ENCODE measurements at places on chromosomes 7 and 10.

DNA sequence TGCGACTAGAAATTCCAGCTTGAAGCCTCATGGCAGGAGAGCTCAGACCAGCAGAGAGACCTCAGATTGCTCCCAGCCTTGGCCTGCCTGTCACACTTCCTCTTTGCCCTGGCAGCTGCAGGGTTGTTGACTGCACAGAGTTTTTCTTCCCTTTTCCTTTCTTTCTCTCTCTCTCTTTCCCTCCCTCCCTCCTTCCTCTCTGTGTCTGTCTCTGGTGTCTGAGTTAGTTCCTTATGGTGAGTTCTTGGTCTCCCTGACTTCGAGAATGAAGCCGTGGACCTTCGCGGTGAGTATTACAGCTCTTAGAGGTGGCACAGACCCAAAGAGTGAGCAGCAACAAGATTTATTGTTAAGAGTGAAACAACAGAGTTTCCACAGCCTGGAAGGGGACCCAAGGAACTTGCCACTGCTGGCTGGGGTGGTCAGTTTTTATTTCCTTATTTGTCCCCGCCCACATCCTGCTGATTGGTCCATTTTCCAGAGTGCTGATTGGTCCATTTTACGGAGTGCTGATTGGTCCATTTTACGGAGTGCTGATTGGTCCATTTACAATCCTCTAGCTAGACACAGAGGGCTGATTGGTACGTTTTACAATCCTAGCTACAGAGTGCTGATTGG is 266.3 kb downstream of the RPS24 start:
- peak; percentile 81 for DNase-seq

GRCh38 chr7:71019706-71020105 is 112.2 kb upstream of the GALNT17 start:
- DNase-seq, result no peak

DNA sequence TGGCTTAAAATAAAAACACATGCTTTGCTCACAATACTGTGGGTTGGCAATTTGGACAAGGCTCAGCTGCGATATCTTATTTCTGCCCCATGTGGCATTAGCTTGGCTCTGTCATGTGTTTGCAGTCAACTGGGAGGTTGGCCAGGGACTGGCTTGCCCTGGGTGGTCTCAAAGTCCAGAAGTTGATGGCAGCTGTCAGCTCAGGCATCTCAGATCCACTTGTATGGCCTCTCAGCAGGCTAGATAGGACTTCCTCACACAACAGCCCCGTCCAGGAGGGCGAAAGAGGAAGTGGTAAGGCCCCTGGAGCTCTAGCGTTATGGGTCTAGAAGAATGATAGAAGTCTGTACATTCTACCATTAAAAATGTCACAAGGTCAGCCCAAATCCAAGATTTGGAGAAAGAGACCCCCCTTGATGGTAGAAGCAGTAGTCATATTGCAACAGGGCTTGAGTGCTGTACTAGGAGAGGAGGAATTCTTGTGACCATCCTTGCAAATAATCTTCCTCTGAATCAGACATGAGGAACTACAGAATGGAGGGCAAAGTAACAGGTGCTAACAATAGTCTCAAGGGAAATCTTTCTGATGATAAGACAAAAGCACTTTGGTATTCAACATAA is 166.2 kb downstream of the FAM107B start:
- DNase-seq, result peak; percentile 74

DNA sequence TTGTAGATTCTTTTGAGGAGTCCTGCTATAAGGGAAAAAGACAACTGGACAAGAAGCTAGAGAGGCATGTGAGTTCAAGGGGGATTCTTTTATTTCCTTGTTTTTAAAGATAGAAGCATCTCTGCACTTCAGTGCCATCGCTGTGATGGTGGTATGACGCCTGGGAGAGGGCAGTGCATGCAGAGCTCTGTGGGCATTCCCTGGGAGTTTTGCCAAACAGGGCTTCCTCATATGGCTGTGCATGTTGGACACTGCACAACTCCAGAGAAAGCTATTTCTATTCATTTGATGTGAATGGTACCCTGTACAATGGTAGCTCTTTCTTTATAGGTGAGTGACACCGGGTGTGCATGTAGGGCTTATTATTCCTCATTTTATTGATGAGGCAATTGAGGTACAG is 599.5 kb upstream of the DPP6 start:
- DNase-seq, result no peak

GRCh38 chr7:68276725-68277124 is 1280.1 kb downstream of the TYW1 start:
- no peak for DNase-seq

- no peak for DNase-seq
These were observed 1.8 kb downstream of the NEUROD6 start for GRCh38 chr7:31338706-31339105.

DNA sequence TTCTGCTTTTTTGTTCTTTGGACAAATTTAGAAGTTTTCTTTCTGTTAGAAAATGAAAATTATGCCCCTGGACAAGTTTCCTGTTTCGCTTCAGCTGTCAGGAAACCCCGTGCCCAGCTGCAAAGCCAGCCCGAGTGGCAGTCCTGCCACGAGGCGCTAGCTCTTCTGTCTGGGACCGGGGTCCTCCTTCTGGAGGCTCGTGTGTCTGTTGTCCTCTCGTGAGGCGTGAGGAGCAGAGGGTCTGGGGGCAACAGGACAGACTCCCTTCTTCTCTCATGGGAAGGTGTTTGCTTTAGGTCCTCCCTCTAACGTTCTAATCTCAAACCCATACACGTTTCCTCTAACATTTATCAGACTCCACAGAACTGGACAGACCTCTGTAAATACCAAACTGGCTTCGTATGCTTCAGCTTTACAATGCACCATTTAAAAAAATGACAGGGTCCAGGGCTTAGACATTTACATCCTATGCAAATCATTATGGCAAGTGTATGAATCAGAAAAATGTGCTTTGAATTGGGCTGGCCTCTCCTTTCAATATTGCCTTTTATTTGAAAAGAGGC is 184.5 kb upstream of the SHH start:
- DNase-seq, result no peak

DNA sequence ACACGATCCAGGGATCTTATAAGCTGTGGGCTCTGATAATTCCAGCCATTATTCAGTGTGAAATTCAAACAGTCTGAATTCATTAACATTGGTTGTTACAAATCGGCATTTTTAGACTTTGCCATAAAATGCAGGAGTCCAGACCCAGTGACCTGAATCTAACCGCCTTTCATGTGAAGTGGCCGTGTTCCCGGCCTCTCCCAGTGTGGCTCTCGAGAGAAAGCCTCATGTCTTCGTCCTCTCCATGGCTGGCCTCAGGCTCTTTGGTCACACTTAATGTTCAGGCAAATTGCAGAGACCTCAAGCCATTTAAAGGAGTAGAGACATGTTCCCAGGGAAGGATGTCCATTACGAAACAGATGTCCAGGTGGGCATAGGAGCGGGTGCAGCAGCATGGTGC is 59.3 kb downstream of the CTBP2 start:
- DNase-seq, result no peak

GRCh38 chr10:102367441-102367840 is 28.1 kb upstream of the NFKB2 start:
- DNase-seq, result no peak

Measured in CD14-positive monocyte (primary cell).